ENCODE measurements at places on chromosomes 2 and 18.

DNA sequence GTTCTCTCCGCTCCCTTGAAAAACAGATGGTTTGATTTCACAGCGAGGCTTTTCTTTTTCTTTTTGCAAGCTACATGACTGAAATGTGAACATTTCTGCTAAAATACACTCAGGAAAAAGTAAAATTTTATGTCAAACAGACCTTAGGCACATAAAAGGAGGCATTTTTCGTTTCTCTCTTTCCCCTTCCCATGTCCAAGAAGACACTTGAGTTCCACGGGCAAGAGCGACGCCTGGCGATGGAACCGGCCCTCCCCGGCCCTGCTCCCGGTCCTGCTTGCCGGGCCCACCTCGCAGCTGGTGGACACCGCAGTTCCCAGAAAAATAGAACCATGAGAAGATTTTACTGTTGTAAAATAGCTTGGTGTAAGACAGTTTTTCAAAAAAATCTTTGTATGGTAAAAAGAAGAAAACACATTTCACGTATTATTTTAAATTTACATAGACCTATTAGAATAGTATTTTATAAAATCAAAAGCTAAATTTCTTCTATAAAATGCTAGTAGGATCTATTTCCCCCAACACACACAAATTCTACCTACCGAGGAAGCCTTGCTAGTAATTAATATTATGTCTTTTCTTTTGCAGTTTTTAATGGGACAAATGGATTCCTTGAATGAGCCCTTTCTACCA lies 2.3 kb upstream of the ALKAL2 start:
- DNase-seq = peak; percentile 75

GRCh38 chr2:3728104-3729054 lies 25.0 kb downstream of the DCDC2C start:
- peak; percentile 57 for DNase-seq

GRCh38 chr2:160491911-160492371 lies 1.7 kb downstream of the RBMS1 start:
- no peak for DNase-seq

DNA sequence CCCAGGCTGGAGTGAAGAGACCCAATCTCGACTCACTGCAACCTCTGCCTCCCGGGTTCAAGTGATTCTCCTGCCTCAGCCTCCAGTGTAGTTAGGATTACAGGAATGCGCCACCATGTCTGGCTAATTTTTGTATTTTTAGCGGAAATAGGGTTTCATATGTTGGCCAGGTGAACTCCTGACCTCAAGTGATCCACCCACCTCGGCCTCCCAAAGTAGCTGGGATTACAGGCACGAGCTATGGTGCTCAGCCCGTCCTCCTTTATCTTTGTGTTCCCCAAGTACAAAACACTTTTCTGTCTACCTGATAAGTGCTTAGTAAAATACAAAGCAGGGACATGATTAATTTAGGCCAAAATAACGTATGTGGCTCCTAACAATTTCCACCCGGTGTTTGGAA lies 91.2 kb upstream of the STK17B start:
- no peak for DNase-seq

GRCh38 chr2:157897106-157897971 lies 21.2 kb upstream of the ACVR1 start:
- DNase-seq = peak; percentile 87

DNA sequence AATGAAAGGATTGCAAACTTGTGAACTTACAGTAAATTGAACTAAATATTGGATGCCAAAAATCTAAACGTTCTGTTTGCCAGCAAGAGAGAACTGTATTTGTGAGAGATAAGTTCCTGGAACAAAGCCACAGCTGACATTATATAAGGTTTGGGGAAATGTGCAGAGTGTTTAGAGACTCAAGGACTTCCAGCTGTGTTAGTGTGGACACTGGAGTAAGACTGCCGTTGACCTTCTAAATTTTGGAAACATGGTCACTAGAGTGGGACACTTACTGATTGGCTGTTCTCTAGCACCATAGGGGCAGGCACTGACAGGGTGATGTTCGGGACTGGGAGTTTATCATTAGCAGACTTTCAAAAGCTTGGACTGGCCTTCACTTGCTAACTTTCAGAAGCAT lies 40.5 kb downstream of the SCN9A start:
- DNase-seq = no peak

DNA sequence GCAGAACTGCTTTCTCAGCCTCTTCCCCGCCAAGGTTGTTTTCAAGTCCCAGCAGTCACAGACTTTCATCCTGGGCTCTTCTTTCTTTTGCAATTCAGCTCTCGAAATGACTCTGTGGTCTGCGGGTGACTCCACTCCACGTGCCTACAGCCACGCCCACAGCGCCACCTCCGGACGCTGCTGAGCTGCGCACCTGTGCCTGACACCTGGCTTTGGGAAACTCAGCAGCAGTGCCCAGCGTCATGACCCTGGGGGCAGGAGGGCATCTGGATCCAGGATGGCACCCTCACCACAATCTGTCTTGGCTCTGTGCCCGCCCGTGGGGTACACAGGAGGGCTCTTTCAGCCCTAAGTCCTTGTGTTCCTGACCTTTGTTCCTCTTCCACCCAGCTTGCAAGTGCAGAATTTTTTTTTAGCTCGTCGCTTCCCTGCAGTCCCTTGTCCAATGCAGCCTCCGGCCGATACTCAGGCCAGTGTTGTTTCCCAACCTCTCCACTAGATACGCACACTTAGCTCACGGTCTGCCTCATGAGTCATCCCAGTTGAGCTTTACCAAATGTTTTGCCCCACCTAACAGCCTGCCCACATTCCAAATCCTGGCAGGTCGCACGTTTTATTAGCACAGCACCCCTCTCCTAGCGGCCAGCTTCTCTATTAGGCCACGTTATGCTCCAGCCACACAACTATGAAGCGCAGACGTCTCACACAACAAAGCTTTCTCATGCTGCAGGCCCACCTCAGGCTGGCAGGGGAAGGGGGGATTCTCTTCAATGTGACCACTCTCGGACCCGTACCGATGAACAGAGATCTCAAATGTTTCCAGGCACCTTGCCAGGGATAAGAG lies 6.5 kb upstream of the CAPN10 start:
- peak; percentile 23 for DNase-seq

DNA sequence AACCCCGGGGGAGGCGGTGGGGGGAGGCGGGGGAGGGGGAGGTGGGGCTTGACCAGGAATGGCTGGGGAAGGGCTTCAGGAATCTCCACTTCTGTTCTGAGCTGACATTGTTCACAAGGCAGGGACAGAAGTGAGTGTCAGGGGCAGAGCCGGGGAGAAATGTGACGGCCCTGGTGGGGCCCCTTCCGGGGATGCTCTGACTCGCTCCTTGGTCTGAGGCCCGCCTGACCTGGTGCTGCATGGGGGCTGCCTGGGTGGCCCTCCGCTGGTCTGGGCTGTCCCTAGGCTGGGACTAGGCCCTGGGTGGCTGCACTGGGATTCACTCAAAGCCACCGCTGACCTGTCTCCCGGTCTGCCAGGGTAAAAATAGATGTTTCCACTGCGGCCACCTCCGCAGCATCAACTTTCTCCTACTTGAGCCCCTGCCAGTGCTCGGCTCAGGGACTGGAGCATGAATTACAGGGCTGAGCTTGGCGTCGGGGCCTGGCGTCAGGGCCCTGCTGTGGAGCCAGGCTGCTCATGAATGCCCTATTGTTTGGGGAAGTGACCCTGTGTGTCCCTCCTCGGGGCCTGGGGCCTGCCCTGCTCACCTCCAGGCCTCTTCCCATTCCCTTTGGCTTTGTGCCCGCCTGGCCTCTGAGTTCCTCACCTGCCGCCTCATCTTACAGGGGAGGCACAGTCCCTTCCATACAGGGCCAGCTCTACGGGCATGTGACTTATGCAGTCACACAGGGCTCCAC lies 247.5 kb downstream of the DYSF start:
- DNase-seq = no peak

DNA sequence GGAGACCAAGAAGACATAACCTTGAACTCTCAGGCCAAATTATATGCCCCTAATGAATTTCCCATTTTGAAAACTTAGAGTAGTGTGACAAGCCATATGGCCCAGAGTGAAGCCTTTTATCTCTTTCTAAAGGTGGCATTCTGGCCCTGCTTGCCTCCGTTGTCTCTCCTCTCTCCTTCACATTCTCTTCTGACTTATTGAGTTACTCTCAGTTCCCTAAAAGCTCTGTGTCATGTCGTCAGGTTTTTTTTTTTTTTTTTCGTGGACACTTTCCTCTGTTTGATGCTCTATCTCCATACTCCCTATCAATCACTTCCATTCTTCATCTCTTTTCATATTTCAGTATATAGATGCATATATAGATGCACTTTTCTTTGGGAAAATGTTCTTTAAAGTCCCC lies 128.1 kb upstream of the RPRM start:
- DNase-seq = no peak

GRCh38 chr2:141392517-141393213 lies 738.2 kb downstream of the LRP1B start:
- DNase-seq = no peak

DNA sequence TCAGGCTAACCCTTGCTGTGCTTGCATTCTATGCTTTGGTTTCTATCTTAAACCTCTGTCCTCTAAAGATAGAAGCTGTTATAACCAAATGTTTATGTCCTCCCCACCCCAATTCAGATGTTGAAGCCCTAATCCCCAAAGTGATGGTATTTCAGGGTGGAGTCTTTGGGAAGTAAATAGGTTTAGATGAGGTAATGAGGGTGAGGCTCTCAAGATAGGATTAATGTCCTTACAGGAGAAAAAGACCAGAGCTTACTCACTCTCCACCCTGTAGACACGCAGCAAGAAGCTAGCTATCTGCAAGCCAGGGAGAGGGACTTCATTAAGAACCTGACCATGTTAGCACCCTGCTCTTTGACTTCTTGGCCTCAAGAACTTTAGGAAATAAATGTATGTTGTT lies 362.5 kb downstream of the ERBB4 start:
- no peak for DNase-seq
